Small intestine (tissue), 16 donors: ENCODE measurements at places on chromosomes 1 and 21. TPM values are rescaled to one million over a fixed set of nuclear protein-coding genes. Genes with fewer than 3 reads are reported as not detected.

GRCh38 chr1:12249181-12249580 is 19.4 kb downstream of the VPS13D start:
- no peak for DNase-seq

GRCh38 chr1:152397474-152397873 is 16.6 kb downstream of the CRNN start:
- DNase-seq = no peak

DNA sequence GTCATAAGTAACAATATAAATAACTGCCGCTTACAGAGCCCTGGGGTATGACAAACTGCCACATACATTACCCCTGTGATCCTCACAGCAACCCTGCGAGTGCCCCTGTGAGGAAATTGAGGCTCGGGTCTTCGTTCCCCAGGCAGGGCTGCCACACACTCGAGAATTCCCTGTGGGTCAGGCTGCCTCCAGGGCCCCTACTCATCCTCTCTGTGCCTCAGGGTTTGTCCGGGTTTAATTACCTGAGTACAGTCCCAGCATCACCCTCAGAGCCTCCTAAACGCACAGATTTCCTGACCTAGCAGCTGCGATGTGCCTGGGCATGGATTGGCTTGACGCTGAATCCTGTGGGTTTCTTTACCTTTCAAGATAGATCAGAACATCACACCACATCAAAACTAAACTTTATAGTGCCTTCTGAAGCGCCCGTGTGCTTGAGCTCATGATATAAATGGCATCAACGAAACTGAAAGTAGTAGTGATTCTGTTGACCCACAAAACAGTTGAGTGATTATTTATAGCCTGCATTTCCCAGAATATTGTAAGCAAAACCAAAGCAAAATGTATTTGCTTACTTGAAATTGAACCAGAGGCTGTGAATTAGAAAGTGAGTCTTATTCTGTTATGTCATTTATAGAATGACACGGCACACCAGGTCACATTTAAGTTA is 14.0 kb downstream of the SLC37A1 start:
- DNase-seq = peak; percentile 77

Gene CFAP74
- not detected for polyA plus RNA-seq

- DNase-seq = no peak
Observed at GRCh38 chr1:76125473-76126219, 51.1 kb downstream of the ST6GALNAC3 start.

Gene WNT2B
- 4.3 TPM for polyA plus RNA-seq

- DNase-seq = no peak
Observed at GRCh38 chr1:206970446-206970845, at the start of gene FCAMR. Gene FCAMR (minus strand): TSS chr1:206970460. CDS start chr1:206970125, 335 bp downstream.

Gene SHE
- 0.67 TPM for polyA plus RNA-seq

DNA sequence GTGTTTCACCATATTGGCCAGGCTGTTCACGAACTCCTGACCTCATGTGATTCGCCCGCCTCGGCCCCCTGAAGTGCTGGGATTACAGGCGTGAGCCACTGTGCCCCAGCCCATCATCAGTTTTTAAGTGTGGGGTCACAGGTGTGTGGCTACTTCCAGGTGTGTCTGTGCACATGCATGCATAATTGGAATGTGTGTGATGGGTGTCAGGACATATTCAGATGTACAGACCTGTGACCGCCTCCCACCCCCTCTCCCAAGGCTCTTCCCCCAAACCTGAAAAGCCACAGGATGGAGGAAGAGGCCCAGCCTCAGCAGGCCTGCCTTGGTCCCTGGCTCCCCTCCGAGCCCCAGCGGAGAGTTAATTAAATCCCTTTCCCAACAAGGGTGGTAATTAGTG is 37.3 kb upstream of the CSF3R start:
- no peak for DNase-seq

DNA sequence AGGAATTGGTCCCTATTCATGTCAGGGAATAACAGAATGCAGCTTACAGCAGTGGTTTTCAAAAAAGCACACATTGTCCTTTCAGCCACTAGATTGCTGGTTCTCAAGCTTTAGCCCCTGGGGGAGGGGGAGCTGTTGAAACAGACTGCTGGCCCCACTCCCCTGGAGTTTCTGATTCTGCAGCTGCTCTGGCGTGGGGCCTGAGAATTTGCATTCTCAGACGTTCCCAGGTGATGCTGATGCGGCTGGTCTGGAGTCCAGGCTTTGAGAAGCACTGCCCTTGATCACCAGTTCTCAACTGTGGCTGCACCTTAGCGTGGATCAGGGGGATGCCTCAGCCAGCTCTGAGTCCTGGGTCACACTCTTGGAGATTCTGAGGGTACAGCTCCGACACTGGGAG is 62.7 kb upstream of the LAPTM5 start:
- no peak for DNase-seq
